NCI-H187 treated with DMSO at 0.1 percent for 48 hours (cell line): ENCODE measurements at places on chromosomes 6 and 20.

DNA sequence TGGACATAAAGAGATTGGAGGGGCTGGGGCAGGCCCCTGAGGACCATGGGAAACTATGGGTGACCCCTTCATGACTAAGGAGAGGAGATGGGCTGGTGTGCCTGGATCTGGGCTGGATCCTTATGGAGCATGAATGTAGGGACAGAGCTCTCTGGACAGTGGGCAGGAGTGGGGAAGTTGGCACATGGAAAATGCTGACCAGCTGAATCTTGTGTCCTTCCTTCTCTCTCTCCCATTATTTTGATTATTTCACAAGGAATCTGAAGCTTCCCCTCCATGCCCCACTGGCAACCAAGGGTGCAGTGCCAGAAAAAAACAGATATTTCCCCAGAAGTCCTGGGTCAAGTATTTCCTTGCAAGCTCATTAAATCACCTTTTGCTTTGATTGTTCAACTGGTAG lies 175.2 kb downstream of the DHX35 start:
- no peak for DNase-seq

GRCh38 chr6:138258991-138259390 lies 40.7 kb upstream of the PBOV1 start:
- DNase-seq: no peak

- DNase-seq: no peak
These were observed 5.1 kb downstream of the HLA-DMA start for GRCh38 chr6:32947552-32948465.

GRCh38 chr6:111900735-111901134 lies 27.5 kb upstream of the FYN start:
- no peak for DNase-seq

DNA sequence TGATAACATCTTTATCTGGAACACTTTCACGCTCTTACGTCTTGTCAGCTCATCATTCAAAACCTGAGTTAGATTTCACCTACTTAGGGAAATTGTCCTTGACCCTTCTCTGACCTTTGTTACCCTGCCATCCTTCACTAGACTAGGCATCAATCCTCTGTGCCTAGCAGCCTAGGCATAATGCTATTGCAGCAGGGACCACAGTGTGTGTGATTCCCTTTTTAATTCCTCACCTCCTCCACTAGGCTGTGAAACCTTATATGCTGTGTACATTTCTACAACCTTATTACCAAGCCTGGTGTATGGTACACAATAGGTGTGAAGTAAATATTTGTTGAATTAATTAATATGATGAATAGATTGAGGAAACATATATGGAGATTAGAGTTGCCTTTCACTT lies 66.7 kb upstream of the DEFB112 start:
- DNase-seq: no peak

DNA sequence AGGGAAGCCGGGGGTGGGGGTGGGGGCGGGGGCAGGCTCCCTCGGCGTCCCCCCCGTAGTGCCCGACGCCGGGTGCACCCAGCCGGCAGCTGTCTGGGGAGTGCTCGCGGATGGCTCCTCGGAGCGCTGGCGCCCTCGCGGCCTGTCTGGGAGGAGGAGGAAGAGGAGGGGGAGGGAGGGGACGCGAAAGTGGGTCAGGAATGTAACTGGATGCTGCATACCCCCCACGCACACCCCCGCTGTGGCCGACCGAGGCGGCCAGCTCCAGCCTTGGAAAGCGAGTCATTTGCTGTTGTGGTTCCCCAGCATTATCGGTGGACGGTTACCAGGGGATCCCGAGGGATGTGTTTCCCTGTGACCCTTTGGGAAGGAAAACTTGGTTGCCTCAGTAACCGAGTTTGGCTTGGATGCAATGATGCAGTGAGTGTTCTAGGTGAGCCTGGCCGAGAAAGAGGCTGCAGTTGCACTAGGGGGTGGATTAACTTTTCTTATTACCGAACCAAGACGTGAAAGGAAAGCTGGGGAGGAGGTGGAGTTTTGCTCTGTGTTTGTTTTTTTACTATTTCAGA lies 55.2 kb upstream of the RREB1 start:
- DNase-seq: no peak
